ENCODE measurements at places on chromosomes 16 and 17.
A peak's percentile ranks its signal among the peaks of the same experiment; 100 is the strongest.

DNA sequence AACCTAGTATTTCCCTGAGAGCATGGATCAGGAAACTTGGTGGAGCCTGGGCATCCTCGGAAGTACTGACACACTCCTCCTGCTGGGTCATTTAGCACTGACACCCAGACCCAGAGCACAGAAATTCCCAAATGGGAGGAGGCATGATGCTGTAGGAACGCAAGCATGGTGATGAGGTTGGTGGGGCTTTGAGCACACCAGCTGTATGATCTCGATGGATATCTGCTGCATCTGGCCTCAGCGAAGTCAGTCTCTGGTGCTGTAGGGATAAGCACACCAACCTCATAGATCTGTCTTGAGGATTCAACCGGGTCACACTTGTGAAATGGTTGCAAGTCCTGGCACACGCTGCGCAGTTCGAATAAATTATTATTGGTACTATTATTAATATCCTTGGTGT is 52.5 kb downstream of the SHISA6 start:
- DNase-seq, result no peak

DNA sequence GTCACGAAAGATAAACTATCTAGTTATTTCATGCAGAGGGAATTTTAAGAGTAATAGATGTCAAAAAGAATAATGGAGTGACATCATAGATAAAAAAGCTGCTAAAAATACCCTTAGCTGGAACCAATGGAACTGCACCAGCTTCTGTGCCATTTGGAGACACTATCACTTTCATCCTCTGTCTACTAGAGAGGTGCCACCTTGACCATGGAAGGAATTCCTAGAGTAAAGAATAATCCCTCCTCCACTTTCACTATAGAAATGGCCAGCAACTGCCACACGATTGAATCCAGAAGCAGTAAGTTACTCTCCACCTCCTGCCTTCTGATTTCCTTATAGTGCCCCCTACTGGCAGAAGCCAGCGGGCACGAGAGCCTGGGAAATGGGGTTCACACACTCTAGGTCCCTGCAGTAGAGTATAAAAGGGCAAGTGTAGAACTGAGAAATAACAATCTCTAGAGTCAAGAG is 2.8 kb upstream of the ALDH3A2 start:
- peak; percentile 67 for DNase-seq

DNA sequence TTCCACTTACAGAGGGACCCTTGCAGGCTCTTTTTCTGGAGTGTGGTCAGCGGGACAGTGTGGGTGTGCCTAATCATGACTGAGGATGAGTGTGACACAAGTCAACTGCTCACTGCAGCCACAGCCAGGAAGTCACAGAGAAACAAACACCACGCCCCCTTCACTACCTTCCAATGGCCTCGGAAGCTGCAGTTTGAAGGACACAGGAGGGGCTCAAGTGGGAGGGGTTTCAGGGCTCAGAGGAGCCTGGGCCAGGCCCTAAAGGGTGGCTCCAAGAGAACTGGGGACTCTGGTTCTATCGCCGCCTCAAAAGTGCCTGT is 116.2 kb upstream of the SDK2 start:
- DNase-seq, result no peak

- no peak for DNase-seq
These were observed 127.2 kb upstream of the RCVRN start for GRCh38 chr17:10032118-10032852.

GRCh38 chr17:66488864-66489263 is 186.5 kb downstream of the PRKCA start:
- DNase-seq, result no peak

GRCh38 chr16:61332461-61332860 is 703.8 kb downstream of the CDH8 start:
- no peak for DNase-seq

GRCh38 chr16:14300705-14301168 is 229.6 kb downstream of the MRTFB start:
- DNase-seq, result peak; percentile 44

DNA sequence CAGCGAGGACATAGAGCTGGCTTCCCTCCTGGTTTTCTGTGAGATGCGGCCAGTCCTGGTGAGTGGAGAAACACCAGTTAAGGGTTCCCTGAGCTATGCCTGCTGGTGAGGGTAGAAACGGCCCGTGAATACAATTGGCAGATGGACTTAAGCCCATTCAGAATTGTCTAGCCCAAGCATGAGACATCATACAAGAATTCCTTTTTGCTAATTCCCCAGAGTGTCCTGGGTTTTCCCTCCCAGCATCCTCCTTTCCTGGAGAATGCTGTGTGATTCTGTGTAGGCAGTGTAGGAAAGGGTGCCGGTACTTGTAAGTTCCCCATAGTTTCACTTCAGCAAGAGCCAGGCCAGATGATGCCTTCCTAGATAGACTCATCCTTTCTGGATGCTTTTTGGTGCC is 65.1 kb downstream of the SDR42E1 start:
- no peak for DNase-seq

DNA sequence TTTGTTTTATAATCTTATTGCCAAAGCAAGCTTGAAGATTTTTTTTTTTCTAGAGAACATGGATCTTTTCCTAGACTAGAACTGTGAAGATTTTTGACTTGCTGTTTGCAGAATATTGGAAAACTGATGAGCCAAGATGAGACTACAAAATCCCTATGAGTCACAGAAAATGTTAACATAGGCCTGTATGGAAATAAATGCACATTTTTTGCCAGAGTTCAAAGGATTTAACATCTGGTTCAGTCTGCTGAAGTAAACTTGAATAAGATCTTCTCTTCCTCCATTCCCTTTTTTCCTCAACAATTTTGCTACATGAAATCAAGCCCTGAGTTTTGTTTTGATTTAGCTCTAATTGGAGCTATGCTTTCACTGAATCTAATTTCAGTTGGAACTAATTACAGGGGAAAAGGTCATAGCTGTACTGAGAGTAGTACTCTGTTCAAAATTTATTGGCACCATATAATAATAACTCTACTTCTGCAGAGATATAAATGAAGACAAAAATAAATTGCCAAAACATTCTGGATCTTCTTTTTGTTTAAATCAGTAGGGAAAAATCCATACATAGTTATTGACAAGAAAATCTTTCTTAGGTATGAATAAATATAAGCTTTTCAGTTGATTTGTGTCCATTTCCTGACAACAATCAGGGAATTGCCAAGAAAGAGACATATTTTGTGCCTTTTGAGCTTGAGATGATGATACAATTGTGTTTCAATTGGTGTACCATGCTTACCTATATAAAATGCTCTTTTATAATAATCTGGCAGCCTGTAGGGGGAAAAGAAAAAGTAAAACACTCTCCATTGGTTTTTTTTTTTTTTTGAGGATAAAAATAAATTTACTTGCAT is 387.5 kb upstream of the GOT2 start:
- DNase-seq, result no peak

GRCh38 chr16:78189121-78189520 is 89.7 kb downstream of the WWOX start:
- no peak for DNase-seq

DNA sequence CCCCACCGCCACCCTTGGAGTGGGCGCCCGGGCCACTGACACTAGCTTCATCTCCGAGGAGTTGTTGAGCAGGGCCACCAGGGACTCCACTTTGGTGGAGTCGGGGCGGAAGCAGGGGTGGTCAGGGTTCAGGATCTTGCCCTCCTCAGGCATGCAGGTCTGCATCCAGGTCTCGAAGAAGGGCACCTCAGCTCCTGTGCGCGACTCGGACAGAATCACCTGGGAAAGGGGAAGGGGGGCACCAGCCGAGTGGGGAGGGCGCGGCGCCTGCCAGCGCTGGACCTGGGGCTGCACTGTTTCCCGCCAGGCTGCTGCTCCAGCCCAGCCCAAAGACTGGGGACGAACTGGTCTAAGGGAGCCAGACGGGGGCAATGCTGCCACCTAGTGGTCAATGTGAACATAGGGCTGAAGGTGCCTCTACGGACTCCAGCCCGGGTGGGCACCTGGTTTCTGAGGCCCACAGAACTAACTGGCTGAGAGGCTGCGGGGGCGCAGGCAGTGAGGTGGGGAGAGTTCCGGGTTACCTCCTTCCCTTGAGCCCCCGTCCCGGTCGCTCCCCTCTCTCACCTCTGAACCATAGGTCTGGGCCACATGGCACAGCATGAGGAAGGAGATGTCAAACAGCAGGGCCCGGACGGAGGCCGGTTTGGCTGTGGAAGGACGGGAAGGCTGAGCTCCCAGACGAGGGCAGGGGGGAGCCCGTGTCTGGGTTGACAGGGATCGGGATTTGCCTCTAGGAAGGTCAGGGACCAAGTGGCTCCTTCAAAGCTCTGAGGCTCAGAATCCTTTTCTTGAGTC is 11.8 kb downstream of the CSF3 start:
- peak; percentile 78 for DNase-seq

GRCh38 chr16:75483222-75483621 is 12.0 kb downstream of the CHST6 start:
- no peak for DNase-seq

GRCh38 chr16:3020247-3020603 is at the start of gene TNFRSF12A:
Gene TNFRSF12A (plus strand): TSS chr16:3020368. CDS start chr16:3020398, 30 bp downstream.
- peak; percentile 75 for DNase-seq

GRCh38 chr16:65323655-65324237 is 201.9 kb upstream of the CDH11 start:
- DNase-seq, result peak; percentile 5

- DNase-seq, result no peak
These were observed 15.1 kb downstream of the CACNG5 start for GRCh38 chr17:66849851-66850580.

GRCh38 chr17:12390631-12391030 is 275.1 kb upstream of the MYOCD start:
- no peak for DNase-seq

DNA sequence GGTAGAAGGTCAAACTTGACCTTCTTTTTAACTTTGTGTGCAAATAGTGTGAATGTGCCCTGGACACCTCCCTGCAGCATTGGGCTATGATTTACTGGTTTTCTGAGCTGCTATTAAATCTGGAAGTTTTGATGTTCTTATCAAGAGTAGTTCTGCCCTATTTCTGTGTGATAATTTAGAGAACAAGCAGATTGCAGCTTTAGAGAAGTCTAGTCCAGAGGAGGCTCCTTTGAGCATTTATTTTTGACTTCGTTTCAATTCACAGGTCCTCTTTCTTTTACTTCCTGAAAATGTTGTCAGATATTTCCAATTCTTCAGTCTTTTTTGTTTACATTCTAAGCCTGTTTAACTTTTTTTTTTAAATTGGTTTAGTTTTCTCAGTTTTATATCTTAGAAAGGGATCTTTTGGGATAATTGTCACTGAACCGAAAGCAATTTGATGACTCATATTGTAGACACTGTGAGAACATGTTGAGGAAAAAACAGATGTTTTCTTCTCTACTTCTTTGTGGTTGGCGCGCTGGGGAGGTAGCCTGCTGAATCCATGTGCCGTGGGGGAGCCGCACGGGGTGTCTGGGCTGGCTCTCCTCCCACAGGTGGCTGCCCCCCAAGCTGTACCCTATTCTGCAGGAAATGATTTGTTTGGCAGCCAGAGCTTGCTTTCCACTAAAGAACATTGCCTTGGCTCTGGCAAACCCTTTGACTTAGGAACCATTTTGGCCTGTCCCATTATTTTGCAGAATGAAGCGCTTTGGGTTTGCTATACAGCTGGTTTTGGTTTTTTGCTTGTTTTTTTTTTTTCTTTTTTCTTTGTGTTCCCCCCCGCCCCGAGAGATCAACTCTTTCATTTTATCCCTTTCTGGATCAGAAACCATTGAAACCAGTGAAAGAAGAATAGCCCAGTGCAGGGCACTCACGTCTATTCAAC is 53.4 kb downstream of the MFSD11 start:
- peak; percentile 35 for DNase-seq

DNA sequence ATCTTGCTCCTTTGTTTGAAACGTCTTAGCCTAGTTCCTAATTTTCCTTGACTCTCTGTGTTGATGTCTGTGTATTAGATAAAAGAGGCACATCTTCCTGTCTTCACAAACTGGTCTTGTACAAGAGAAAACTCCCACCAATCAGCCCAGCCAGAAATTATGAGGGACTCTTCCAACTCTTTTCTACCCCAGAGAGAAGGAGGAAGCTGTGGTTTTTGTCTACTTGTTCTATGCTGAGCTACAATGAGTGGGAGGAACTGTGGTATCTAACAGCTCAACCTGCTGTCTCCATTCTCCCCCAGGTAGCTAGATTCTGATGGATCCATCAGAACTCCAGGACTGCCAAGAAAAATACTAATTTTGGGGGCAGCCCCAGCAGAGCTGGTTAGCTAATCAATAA is 392.5 kb downstream of the HS3ST3B1 start:
- no peak for DNase-seq

GRCh38 chr17:42049834-42050392 is 488 bp downstream of the C17orf113 start:
- DNase-seq, result no peak

- no peak for DNase-seq
These were observed 21.7 kb upstream of the GOSR2 start for GRCh38 chr17:46901291-46901690.

GRCh38 chr17:21679256-21680146 is 12.8 kb upstream of the KCNJ18 start:
- no peak for DNase-seq

GRCh38 chr17:27635275-27635823 is 4.4 kb downstream of the LGALS9 start:
- peak; percentile 20 for DNase-seq

- peak; percentile 82 for DNase-seq
These were observed 70.9 kb downstream of the CNGB1 start for GRCh38 chr16:57899771-57900661.

DNA sequence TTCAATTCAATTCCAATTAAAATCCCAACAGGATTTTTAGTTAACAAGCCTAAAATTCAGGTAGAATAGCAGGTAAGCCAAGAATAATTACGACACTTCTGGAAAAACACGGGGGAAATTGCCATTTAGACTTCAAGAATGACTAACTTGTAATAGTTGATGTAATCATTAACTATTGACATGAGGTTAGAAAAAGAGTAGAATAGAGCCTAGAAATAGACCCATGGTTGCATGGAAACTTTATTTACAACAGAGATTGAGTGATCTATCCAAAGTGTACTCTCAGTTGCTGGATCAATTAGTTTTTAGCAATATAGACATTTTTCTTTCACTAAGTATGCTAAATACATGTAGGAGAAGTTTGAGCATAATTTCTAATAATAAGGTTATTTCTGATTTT is 3.6 kb upstream of the SLC13A5 start:
- no peak for DNase-seq

DNA sequence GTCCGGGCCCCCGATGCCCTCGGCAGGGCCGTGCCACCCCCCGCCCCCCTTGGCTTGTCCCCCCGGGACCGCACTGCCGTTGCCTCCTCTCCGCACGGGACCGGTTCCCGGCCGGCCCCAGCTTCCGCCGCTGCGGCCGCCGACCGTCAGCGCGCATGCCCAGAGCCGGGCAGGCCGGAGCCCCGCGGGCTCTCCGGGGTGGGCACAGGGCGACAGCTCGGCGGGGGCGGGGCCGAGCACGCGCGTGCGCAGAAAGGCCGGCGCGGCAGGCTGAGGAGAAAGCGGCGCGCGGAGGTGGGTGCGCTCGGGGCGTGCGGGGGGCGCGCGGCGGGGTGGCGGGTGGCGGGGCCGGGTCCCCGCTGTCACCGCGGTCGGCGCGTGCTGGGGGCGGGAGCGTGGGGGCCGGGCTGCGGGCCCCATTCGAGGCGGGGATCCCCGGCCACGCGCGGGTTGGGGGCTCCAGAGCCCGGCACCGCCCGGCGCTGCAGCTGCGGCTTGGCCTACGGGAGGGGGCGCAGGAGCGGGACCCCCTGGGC is at the start of gene TBC1D24:
Gene TBC1D24, plus strand, starts transcription at position 251 of the 536 bp plus-strand sequence. CDS start 21,022 bp downstream, outside the sequence.
- peak; percentile 85 for DNase-seq
